ENCODE measurements at places on chromosomes 5 and 9. TPM values are rescaled to one million over a fixed set of nuclear protein-coding genes. Genes with fewer than 3 reads are reported as not detected.
A peak's percentile ranks its signal among the peaks of the same experiment; 100 is the strongest.

The DBH gene
- not detected for polyA plus RNA-seq

GRCh38 chr5:97420646-97421045 is 237.6 kb upstream of the RIOK2 start:
- DNase-seq, result no peak

DNA sequence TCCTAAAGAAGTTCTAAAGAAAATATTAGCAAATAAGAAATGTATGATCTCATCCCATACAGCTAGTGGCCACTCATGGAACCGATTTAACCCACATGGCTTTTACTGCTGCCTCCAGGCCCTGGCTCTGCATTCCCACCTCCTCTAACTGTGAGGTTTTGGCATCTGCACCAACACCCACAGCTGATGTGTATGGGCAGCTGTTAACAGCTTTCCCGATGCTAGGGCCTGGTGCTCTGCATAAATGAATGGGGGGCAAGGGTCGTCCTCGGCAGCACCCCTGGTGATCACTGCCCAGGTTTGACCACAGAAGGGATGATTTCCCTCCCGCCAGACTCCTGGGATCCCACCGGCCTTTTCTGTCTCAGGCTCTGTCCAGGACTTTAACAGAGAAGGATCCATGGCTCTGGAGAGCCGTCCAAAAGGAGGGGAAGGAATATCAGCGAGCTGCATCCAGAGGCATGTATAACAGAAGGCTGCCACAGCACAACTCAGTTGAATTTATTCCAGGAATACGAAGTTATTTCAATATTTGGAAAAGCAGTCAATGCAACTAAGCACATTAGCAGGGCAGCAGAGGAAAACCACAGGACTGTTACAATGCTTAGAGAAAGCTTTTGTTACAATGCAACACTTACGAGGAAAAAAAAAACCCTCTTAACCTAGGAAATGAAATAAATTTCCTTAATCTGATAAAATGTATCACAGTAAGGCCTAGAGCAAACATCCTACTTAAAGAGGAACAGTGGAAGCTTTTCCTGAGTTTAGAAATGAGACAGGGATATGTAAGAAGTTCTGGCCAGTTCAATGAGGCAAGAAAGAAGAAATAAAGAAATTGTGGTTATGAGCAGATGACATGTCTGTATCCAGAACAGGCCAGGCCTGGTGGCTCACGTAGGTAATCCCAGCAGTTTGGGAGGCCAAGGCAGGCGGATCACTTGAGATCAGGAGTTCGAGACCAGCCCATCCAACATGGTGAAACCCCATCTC is 63.1 kb downstream of the NACC2 start:
- DNase-seq, result peak; percentile 29

The TAF11L2 gene
- polyA plus RNA-seq, result not detected

DNA sequence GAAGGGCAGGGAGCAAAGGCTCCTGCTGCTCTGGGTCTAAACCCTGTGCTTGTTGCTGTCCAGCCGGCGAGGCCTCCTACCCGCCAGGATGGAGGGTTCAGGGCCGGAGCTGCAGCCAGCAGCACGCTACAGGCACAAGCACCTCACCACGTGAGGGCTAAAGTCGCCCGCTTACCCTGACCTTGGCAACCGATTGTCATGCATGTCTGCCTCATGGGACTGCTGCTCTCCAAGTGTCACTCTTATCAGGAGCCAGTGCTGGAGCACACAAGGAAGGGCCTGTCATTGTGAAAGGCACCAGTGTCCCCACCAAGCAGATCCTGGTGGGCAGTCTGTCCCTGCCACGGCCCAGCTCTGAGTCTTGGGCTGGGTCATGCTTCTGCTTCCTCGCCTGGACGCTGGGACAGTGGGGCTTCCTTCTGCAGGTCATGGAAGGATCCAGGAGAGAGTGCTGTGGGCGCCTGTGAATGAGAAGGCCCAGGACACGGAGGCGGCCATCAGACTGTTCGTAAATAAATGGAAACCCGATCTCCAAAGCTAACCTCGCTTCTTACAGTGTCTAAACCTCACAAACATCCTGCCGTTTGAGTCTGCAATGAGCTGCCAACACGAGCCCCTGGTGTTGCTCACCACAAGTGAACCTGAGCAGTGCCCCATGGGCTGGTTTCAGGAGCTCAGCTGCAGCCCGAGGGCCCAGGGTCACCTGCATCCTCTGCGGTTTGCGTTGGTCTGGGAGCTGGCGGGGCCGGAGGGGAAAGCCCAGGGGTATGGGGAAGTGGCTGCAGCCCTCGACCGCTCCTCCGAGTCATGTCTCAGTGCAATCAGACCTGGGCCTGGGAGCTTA is 58.2 kb upstream of the RXRA start:
- DNase-seq, result peak; percentile 83

The GNAQ gene
- polyA plus RNA-seq, result 8.3 TPM

The SLC44A1 gene
- 52.1 TPM for polyA plus RNA-seq

- no peak for DNase-seq
Observed at GRCh38 chr9:4959031-4959430, 26.0 kb upstream of the JAK2 start.

DNA sequence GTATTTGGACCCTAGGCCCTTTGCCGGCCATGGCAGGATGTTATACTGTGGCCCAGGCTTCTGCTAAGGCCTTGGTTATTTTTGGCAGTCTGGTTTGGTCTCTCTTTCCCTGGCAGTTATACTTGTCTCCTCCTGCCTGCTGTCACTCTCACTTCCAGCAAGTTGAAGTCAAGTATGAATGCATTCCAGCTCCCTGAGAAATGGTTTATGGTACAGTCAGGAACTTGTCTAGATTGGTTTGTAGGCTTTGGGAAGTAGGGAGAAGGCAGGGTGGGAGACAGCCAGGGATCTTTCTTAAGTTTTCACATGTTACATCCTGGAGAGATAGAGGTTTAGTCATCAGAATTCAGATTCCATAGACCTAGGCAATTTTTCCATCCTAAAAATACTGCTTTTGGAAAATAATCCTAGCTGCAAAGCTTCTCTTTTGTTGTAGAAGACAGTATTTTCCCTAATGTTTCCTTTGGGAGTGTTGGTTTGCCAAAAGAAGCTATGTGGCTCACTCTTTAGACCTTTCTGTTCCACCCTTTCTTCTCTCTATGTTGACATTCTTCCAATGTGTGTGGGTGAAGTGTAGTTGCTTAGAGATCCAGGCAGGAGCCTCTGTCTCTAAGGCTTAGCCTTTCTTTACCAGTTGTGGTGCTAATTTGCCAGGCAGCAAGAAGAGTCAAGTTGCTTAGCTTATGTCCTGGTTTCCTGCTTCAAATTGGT is 2.5 kb upstream of the KDM3B start:
- no peak for DNase-seq

The RGS7BP gene
- polyA plus RNA-seq, result not detected

The C9 gene
- polyA plus RNA-seq, result not detected

GRCh38 chr9:121518634-121519033 is 19.0 kb upstream of the GGTA1 start:
- DNase-seq, result no peak

GRCh38 chr9:135241381-135242048 is 154.0 kb downstream of the OLFM1 start:
- DNase-seq, result no peak

GRCh38 chr9:20980832-20981455 is 50.5 kb downstream of the HACD4 start:
- DNase-seq, result peak; percentile 80

DNA sequence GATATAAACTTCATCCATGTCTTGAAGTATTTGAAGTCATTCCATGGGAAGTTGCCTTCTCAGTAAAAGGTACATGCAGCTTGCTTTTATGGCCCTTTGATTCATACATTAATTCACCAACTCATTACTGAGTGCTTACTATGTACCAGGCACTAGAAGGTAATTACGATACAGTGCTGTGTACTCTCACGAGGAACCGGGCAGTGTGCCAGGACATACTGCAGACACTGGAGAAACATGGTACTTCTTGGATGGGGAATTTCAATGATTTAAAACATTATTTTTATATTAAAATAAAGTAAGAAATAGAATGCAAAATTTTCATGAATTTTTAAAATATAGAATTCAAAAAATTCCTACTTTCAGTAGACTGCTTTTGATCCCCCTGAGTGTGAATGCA is 71.4 kb upstream of the WDR41 start:
- no peak for DNase-seq

- DNase-seq, result no peak
Observed at GRCh38 chr5:180352116-180353047, 754 bp downstream of the GFPT2 start.

- no peak for DNase-seq
Observed at GRCh38 chr5:80181618-80182211, 74.1 kb downstream of the SERINC5 start.

DNA sequence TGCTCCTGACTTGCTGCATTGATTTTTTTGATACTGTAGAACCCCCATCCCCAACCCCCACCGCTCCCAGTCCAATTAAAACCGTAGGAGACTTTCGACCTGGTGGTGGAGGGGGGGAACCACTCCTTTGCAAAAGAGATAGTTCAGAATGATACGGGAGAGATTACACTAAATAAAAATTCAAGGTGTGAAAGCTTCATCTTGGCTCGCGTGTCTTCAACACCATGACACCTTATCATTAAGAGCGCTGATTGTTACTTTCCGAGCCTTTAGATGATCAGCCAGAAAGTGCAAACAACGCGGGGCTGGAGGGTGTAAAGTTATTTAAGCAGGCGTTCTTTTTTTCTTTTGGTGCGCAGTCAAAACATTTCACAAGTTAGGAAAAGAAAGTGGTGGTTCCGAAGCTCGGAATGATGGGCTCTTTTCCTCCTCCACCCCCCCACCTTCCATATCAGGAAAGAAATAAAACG is 1.3 kb upstream of the ZNF462 start:
- DNase-seq, result no peak

The CTSV gene
- not detected for polyA plus RNA-seq

DNA sequence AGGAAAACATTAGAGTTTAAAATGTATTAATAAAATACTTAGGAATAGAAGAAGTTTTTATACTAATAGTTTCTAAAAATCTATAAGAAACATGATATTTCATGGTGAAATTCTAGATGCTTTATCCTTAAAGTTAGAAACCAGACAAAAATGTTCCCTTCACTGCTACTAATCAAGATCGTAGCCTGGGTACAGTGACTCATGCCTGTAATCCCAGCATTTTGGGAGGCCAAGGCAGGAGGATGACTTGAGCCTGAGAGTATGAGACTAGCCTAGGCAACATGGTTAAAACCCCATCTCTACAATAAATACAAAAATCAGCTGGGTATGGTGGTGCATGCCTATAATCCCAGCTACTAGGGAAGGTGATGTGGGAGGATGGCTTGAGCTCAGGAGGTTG is 30.4 kb upstream of the KLF9 start:
- DNase-seq, result no peak

- no peak for DNase-seq
Observed at GRCh38 chr5:5063533-5063953, 76.6 kb upstream of the ADAMTS16 start.

The SPINK7 gene
- not detected for polyA plus RNA-seq

DNA sequence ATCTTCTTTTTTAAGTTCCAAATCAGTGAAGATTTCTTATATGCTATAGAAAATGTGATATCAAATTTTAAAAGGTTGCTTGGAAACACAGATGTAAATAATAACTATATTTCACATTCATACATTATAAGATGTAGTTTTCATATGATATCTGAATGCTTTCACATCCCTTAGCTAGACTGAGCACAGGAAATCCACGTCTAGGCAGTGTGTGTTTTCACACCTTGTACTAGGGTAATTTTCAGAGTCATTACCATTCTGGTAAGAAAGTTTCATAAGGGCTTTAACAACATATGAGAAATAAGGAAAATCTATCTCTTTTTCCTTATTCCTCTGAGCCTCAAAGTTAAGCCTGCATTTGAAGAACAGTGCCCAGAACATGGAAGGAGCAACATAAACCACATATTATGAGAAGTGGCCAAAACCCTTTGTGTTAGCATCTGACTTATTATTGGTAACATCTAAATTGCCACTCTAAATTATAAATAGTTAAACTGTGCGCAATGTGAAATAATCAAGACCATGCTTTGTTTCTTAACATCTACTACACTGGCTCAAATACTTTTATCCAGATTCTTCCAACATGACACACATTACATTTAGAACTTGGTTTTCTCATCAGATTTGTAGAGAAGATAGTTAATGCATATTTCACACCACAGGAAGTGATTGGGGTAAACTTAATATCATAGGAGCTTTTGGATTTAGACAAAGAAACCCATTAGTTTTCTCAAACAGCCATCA is 113.3 kb downstream of the PPP2R2B start:
- no peak for DNase-seq

The ABO gene
- not detected for polyA plus RNA-seq

The CSF1R gene
- polyA plus RNA-seq, result 332 TPM

DNA sequence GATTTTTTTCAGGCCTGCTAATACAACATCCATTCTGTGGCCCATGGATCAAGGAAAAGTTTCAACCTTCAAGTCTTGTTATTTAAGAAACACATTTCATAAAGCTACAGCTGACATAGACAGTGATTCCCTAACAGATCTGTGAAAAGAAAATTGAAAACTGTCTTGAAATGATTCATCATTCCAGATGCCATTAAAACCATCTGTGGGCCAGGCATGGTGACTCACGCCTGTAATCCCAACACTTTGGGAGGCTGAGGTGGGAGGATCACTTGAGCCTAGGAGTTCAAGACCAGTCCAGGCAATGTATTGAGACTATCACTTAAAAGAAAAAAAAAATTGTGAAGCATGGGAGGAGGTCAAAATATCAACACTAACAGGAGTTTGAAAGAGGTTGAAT is 6.0 kb downstream of the RAPGEF6 start:
- DNase-seq, result no peak

The CMYA5 gene
- 0.10 TPM for polyA plus RNA-seq

- DNase-seq, result peak; percentile 4
Observed at GRCh38 chr9:94655739-94656138, 16.4 kb upstream of the FBP1 start.

GRCh38 chr5:140246378-140247122 is 56.4 kb downstream of the PFDN1 start:
- peak; percentile 13 for DNase-seq

- DNase-seq, result no peak
Observed at GRCh38 chr5:171291371-171291770, 17.7 kb upstream of the TLX3 start.

DNA sequence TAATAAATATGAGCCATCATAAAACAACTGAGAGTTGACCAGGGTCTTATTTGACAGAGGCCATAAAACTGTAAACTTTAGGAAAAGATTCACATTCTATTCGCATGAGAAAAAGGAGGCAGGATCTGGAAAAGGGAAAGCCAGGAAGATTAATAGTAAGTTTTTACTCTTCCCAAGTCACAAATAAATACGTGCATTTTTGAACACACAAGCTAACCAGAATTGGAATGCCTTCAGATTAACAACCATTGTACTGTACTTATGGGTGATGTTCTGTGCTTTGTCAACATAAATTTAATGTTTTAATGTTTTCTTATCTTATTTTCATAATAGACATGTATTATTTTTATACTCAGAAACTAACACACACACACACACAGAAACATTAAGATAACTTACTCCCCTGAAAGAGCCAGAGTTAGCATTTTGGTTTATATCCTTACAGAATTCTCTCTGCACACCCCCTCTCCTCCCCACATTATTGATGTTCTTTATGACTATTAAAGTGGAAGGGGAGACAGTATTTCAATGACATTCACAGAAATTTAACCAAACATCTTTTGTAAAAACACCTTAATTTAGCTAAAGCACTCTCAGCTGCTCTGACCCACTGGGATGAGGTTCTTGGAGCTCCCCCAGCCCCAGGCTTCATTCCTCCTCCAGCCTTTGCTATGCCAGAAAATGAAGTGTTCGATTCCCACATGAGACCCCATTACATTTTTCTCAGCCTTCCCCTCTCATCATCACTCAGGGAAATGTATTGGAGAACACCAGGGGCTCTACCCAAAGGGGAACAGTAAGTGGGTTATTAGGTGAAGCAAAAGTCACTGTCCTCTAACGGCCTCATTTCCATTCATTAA is 155.5 kb downstream of the ESM1 start:
- no peak for DNase-seq
